T-helper 9 cell (primary cell): ENCODE measurements at places on chromosomes 16 and 17.
A peak's percentile ranks its signal among the peaks of the same experiment; 100 is the strongest.

- no peak for DNase-seq
Observed at GRCh38 chr16:26708428-26708827, 358.3 kb upstream of the C16orf82 start.

DNA sequence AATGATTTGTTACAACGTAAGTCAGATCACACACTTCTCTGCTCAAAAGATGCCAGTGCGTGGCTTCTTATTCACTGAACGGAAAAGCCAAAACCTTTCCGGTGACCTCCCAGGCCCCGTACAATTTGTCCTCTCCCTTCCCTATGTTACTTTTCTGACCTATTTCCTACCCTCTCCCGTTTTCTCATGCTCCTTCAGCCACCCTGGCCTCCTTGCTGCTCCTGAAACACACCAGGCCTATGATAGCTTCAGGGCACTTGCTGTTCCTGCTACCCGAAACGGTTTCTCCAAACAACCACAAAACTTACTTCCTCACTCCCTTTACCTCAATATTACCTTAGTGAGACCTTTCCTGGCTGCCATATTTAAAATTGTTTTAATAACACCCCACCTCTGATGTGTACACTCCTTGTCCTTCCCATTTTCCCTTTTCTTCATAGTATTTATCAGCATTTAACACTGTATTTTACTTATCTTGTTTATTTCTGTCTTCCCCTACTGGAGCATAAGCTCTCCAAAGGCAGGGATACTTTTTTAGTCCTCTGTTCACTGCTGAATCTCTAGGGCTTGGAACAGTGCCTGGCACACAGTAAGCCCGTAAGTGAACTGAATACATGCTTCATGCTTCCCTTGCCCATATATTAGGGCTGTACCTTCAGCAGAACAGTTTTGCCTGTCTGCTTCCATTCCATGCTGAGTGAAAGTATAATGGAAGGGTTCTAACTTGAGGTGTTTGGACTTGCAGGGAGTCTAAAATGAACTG lies 10.9 kb upstream of the ARL2BP start:
- no peak for DNase-seq

DNA sequence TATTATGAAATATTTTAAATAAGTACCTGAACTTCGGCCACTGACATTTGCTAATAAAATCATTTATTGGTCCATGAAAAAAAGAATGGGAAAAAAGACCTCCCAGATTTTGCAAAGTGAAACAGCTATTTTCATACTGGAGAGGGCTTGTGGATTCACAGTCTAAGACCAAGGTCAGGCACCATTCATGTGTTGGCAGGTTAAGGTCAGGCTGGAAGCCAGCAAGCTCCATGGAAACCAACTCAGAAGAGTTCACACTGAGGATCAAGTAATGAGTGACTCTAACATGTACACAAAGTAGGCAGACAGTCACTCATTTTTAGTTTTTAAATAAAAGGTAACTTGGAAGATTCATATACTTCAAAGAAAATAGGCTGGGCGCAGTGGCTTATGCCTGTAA lies 3.4 kb downstream of the DNAJA2 start:
- no peak for DNase-seq

DNA sequence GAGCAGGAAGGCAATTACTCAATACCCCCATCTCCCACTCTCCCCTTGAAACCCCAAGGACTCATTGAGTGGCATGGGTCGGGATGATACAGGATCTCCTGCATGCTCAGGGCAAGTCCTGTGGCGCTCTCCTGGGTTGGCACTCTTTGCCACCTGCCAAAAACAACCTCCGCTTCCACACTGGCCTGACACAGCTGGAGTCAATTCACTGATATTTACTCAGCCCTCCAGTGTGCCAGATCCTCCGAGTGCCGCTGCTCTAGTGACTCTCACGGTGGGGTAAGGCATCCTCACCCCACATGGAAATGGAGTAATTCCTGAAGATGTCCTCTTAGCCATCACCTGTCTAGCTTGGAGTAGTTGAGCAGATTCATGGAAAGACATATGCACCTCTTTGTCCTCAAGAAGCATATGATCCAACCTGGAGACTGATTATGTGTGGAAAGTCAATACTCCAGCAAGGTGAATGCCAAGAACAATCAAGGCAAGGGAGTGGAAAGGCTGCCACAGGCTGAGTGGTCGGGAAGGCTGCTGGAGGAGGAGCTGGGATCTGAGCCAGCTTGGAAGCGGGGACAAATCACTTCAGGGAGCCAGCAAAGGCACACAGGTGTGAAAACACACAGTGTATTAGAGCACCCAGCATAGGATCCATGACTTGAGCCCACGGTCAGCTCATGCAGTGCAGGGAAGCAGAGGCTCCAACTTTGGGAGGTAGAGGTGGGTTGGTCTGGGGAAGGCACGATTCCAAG lies 12.6 kb upstream of the GOSR2 start:
- DNase-seq = no peak

DNA sequence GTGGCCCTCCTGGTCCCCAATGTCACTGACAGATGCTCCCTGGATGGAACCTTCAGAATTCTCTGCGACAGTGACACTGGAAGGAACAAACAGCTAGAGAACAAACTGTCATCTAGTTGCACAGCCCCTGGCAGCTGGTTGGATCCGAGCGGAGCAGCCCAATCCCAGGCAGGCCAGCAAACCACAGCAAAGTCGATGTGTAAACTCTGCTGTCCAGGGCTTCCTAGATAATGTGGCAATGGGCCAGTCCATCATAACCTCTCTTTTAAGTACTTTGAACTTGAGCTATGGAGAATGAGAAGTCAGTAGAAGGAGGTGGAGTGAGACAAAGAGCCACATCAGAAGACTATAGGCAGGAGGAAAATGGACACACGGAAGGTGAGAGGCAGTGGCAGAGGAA lies 323.0 kb downstream of the CBLN1 start:
- DNase-seq = no peak

DNA sequence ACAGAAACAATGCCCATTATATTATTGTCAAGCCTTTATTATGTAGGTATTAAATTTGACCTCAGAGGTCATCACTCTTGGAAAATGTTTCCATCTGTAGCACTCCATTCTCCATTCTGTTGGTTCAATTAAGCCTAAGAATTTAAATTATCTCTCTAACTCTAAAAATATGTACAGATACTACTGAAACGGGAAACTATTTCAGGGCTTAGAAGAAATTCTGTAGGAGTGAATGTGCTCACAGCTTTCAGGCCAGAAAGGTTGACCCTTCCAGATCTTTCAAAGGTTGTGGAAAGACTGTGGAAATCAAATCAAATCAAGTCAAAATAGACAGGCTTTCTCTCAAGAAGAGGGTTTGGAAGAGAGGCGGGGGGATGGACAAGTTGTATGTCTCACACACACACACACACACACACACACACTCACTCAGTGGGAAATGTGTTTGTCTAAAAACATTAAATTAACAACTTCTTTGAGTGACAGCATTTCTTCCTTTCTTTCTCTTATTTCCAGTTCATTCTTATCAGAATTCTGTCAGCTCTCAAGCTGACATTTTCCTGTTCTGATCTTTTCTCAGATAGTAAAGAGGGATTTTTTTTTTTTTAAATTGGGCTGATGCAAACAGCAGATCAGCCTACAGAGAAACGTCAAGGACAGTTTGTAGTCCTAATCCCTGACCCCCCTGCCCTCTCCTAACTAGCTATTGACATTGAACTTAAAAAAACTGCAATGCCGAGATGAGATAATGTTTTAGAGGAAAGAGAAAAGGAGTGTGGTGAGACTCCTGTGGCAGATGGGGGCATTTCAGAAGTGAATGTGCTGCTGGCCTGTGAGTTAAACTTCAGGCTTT lies 139.0 kb upstream of the ZFHX3 start:
- DNase-seq = no peak

DNA sequence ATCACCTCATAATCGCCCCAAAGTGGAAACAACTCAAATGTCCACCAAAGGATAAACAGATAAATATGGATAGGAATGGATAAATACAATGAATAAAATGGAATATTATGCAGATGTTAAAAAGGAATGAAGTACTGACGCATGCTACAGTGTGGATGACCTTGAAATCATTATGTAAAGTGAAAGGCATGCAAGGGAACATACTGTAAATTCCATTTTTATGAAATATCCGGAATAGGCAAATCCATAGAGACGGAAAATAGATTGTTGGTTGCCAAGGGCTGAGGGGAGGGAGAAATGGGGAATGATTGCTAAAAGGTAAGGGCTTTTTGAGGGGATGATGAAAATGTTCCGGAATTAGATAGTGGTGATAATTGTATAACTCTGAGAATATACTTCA lies 36.0 kb downstream of the STAT5B start:
- DNase-seq = no peak

- peak; percentile 55 for DNase-seq
Observed at GRCh38 chr17:75843577-75844529, at the start of gene UNC13D. Gene UNC13D, minus strand, starts transcription at chr17:75844404. Its CDS starts 67 bp downstream, at chr17:75844337.

DNA sequence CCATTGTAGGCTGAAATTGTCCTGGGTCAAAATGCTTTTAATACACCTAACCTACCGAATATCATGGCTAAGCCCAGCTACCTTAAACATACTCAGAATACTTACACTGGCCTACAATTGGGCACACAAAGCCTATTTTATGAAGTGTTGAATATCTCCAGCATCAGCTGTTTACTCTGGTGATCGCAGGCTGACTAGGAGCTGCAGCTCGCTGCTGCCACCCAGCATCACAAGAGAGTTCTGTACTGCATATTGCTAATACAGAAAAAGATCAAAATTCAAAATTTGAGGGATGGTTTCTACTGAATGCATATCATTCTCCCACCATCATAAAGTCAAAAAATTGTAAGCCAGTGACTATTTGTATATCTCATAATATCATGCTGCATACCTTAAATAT lies 55.3 kb downstream of the ULK2 start:
- DNase-seq = no peak

GRCh38 chr17:79855331-79856124 lies 16.3 kb upstream of the CBX4 start:
- no peak for DNase-seq

DNA sequence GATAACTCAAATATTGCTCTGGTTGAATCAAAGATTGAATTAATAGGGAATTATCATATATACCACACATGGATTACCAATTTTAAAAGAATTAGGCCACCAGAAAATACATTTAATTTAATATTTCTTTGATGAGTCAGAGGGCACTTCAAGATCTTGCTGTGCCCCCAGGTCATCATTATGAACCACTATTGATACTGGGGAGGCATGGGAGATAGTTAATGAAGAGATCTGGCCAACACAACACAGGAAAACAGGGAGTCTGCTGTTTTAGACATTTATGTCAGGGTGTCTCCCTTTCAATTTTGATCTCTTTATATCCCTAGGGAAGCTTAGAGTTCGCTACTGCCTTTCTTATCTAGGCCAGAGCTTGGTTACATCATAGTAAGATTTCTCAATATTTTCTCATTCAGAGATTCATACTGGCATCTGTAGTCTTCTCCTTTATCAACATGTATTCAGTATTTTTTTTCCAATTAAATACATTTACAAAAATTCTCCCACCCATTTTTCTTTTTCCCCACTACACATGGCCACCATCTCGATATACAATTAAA lies 158.3 kb upstream of the ZFHX3 start:
- DNase-seq = no peak

GRCh38 chr16:83681381-83681956 lies 126.3 kb upstream of the HSBP1 start:
- DNase-seq = no peak

GRCh38 chr16:4231886-4232285 lies 10.0 kb downstream of the SRL start:
- no peak for DNase-seq

DNA sequence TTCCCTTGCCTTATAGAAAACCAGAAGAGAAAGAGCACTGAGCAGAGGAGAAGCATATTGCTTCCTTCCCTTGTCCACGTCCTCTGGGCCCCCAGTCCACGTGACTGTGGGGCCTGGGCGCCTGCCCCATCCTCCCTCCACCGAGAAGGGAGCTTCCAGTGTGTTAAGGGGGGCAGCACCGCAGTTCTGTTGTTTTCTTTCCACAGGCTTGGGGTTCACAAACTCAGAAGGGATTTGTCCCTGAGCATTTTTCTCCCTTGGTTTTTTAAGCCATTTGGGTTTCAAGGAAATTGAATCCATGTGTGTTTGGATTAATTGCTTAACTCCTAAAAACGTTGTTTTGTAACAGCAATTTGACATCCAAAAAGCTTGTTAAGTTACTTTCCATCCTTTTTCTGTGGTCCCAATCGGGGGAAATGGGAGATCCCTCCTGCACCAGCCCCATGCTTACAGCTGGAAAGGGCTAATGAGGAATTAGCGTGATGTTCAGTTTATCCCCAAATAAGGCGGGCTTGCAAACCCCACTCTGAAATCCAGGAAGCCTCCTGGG lies 347.5 kb upstream of the TNRC6C start:
- no peak for DNase-seq

DNA sequence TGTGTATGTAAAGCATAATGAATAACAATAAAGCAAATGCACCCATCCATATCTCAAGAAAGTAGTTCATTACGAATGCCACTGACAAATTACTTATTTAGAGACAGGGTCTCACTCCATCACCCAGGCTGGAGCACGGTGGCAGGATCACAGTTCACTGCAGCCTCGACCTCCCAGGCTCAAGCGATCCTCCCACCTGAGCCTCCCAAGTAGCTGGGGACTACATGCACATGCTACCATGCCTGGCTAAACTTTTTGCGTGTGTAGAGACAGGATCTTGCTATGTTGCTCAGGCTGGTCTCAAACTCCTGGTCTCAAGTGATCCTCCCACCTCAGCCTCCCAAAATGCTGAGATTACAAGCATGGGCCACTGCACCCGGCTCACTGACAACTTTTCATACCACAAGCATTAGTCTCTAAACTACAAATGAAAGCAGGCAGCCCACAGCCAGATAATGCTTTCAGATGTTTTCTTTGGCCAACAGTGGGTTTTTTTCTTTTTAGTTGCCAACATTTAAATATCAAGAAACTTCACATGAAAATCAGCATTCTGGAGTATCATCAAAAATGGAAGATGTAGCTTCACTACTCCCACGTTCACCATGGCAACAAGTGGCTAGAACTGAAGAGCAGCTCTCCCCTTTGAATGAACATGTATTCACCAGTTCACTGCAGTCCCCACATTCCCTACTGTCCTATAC lies 7.7 kb downstream of the ARHGAP17 start:
- no peak for DNase-seq

- DNase-seq = no peak
Observed at GRCh38 chr16:53741546-53741945, 37.6 kb downstream of the FTO start.

DNA sequence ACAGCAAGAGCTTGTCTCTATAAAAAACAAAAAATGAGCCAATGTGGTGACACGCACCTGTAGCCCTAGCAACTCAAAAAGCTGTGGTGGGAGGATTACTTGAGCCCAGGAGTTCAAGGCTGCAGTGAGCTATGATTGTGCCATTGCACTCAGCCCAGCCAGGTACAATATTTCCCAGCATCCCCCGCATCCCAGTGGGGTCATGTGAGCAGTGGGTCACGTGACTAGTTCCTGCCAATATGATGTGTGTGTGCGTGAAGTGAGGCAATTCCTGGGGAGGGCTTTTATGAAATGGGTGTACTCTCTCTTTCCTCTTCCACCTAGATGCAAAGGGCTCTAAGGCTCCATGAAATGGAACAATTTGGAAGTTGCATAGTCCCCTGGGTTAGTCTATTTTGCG lies 81.3 kb downstream of the GSG1L start:
- DNase-seq = no peak
